ENCODE measurements at places on chromosomes 6 and 20. TPM values are rescaled to one million over a fixed set of nuclear protein-coding genes. Genes with fewer than 3 reads are reported as not detected.

GRCh38 chr6:31573239-31574105 lies 1.4 kb downstream of the LTA start:
- no peaks in the 10 kb centered on the region for H3K36me3 ChIP-seq
- no peak for DNase-seq
- no peak overlapping the region for H3K27ac ChIP-seq
- no peaks in the 10 kb centered on the region for H3K27me3 ChIP-seq
- no peak overlapping the region for H3K4me3 ChIP-seq
- peaks cover 15% of the 10 kb centered on the region for H3K4me1 ChIP-seq

DNA sequence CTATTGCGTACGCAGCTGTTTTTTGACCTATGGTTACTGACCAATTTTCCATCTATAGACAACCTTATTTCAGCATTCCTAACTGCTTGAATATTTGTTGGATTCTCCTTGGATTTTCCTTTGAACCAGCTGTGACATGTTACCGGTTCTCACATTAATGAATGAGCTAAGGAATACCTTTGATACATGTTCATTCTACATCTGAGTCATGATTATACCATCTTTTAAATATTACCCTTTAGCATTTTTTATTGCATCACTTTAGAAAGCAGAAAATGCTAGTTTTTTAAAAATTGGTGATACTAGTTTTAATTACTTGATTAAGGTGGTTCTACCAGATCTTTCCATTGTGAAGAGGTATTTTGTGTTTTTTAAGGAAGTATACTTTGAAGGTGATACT lies 1.9 kb upstream of the IGF2R start:
- no peaks in the 10 kb centered on the region for H3K36me3 ChIP-seq
- no peak overlapping the region for H3K27ac ChIP-seq

The SLC22A2 gene
- total RNA-seq = not detected

The SOBP gene
- total RNA-seq = 6.9 TPM

DNA sequence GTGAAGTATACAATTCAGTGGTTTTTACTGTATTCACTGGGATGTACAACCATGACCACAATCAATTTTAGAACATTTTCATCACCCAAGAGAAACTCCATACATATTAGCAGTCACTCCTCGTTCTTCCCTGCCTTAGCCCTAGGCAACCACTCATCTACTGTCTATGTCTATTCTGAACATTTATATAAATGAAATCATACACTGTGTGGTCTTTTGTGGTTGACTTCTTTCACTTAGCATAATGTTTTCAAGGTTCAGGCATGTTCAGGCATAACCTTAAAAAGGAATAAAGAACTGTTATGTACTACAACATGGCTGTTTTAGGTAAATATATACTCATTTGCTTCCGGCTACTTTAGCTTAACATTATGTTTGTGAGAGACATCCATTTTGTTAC lies 37.3 kb downstream of the BLTP3A start:
- H3K36me3 ChIP-seq = peaks cover 65% of the 10 kb centered on the region
- no peaks in the 10 kb centered on the region for H3K4me1 ChIP-seq
- no peak for DNase-seq
- H3K27ac ChIP-seq = no peak overlapping the region
